ENCODE measurements at places on chromosomes 6 and 20. TPM values are rescaled to one million over a fixed set of nuclear protein-coding genes. Genes with fewer than 3 reads are reported as not detected.

Gene LTV1
- total RNA-seq: 22.1 TPM

Gene PRSS35
- 24.5 TPM for total RNA-seq

Gene THEMIS
- total RNA-seq: not detected

Gene FILIP1
- 0.10 TPM for total RNA-seq

Gene LST1
- not detected for total RNA-seq

All from osteocyte (in vitro differentiated cells).